ENCODE measurements at places on chromosomes 4 and X.
A peak's percentile ranks its signal among the peaks of the same experiment; 100 is the strongest.

DNA sequence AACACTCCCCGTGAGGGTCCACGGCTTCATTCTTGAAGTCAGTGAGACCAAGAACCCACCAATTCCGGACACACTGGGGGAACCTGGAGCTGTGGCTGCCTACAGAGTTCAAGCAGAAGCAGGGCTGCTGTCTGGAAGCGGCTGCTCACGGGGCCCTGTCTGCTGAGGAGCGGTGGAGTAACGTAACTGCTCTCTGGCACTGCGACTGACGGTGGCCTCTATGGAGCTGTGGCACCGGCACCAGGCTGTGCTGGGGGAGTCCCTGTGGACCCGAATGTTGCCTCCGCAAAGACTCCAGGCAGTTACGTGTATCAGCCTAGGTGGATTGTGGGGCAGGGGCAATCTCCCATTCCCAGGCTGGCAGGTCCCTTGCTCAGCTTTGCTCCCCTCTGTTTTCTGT lies 703.3 kb upstream of the FRG1 start:
- DNase-seq = no peak

DNA sequence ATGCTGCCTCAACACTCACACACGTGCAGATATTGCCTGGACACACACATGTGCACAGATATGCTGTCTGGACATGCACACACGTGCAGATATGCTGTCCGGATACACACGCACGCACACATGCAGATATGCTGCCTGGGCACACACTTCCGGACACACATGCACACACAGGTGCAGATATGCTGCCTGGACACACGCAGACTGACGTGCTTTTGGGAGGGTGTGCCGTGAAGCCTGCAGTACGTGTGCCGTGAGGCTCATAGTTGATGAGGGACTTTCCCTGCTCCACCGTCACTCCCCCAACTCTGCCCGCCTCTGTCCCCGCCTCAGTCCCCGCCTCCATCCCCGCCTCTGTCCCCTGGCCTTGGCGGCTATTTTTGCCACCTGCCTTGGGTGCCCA lies 14.7 kb downstream of the FGFRL1 start:
- DNase-seq = peak; percentile 65

GRCh38 chr4:181528570-181529184 lies 714.5 kb upstream of the TENM3 start:
- peak; percentile 90 for DNase-seq

GRCh38 chr4:98519268-98519977 lies 139.0 kb downstream of the TSPAN5 start:
- peak; percentile 87 for DNase-seq

- DNase-seq = no peak
These were observed 18.4 kb upstream of the MGST2 start for GRCh38 chr4:139647184-139647583.

DNA sequence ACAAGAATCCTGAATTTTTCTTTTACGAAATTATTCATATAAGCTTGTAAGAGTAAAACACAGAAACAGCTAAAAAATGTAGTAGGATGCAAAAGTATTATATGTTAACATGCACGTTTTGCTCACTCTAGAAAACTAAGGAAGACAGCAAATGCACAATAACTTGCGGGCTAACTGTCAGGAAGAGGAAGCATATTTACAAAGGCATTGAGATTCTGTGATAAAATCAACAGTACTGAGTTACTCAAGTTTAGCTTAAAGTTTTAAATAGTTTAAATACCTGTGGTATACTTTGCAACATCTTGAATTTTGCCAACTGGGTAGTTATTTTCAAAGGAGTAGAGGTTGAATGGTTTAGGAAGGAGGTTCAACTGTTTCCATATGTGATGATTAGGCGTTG lies 37.0 kb downstream of the SH2D1A start:
- no peak for DNase-seq

GRCh38 chr4:108709234-108709633 lies 53.6 kb downstream of the ETNPPL start:
- DNase-seq = no peak

- no peak for DNase-seq
These were observed 760.2 kb downstream of the STIM2 start for GRCh38 chr4:27620886-27621285.

- peak; percentile 82 for DNase-seq
These were observed at the start of gene ARHGAP6 for GRCh38 chrX:11665168-11666111. Gene ARHGAP6, minus strand, starts transcription at chrX:11665920. Its CDS starts 1,092 bp downstream, at chrX:11664828.
